Heart right ventricle (tissue), 16 donors: ENCODE measurements at places on chromosomes 16 and 17. TPM values are rescaled to one million over a fixed set of nuclear protein-coding genes. Genes with fewer than 3 reads are reported as not detected.

MEIOB gene
- not detected for total RNA-seq

CISD3 gene
- 62.0 TPM for total RNA-seq

AIPL1 gene
- total RNA-seq = not detected

TBKBP1 gene
- 15.5 TPM for total RNA-seq

PRAC2 gene
- not detected for total RNA-seq

HS3ST6 gene
- total RNA-seq = not detected

KRTAP9-7 gene
- not detected for total RNA-seq

PRR14 gene
- 23.9 TPM for total RNA-seq

ADGRG3 gene
- 0.75 TPM for total RNA-seq

DNA sequence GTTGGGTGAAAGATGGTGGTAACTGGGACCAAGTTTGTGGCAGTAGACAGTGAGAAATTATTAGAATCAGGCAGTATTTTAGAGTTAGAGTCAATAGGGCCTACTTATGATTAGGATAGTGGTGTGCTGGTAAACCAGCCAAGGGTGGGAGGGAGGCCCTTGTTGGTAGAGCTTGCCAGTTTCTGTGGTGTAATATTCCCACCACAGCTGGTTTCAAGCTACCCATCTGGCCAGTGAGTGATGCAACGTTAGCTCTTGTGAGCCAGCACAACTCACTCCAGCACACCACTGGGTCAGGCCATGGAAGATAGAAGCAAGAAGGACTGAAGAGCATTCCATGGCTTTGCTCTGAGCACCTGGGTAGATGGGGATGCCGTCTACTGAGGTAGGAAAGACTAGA, 34.9 kb downstream of the GNAO1 start:
- H3K27ac ChIP-seq = no peak overlapping the region
- no peaks in the 10 kb centered on the region for H3K27me3 ChIP-seq
- H3K4me1 ChIP-seq = peaks cover 4% of the 10 kb centered on the region
- no peak overlapping the region for H3K4me3 ChIP-seq

- no peaks in the 10 kb centered on the region for H3K36me3 ChIP-seq
- H3K27me3 ChIP-seq = no peaks in the 10 kb centered on the region
- no peaks in the 10 kb centered on the region for H3K4me1 ChIP-seq
Observed at GRCh38 chr16:5875416-5875815, 777.8 kb upstream of the EEF2KMT start.

DNA sequence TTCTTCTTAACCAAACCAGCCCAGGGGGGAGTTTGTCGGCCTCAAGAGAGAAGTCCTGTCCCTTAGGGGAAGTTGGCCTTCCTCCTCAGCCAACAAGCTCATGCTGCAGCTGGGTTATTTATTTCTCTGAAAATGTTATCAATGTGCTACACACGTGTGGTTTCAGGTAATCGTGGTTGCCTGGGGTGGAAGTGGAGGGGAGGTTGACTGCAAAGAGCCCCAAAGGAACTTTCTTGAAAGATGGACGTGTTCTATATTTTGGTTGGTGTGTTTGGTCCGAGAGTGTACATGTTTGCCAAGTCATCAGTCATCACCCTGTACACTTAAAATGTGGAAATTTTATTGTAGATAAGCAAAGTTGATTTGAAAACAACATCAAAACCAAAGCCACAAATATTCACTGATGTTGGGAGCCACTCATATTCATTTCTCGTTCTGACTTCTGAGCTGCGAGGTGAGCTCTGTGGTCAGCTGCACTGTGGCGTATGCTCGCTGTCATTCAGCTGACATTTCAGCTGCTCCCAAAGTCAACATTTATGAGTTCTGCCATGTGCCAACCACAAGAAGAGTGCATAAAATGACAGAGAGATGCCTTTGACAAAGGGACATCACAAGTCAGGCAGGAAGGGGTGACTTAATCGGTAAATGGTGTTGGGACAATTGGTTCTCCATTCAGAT, 26.5 kb upstream of the ADGRG1 start:
- DNase-seq = no peak
- no peaks in the 10 kb centered on the region for H3K4me1 ChIP-seq
- peaks cover 28% of the 10 kb centered on the region for H3K27me3 ChIP-seq
- no peak overlapping the region for H3K4me3 ChIP-seq

DNA sequence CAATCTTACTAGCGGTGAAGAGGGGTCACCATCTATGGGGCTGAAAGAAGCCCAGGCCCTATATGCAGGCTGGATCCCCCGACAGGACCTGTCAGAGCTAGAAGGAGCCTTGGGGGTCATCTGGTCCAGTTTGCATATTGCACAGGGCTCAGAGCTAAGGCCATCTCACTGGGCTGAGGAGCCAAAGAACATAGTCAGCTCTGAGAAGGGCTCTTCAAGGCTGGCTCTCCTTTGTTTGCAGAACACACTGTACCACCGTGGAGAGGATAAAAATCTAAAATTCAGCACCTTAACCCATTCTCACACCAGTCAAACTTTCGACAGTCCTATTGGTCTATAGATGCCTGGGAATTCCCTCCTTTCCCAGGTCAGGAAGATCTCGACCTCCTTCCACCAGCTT, 24.2 kb downstream of the WNT3 start:
- no peak overlapping the region for H3K27ac ChIP-seq
- no peaks in the 10 kb centered on the region for H3K36me3 ChIP-seq
- no peak overlapping the region for H3K4me3 ChIP-seq
- DNase-seq = no peak
- peaks cover 69% of the 10 kb centered on the region for H3K27me3 ChIP-seq
- H3K4me1 ChIP-seq = no peaks in the 10 kb centered on the region

GRCh38 chr16:61362585-61362984, 673.7 kb downstream of the CDH8 start:
- no peak overlapping the region for H3K27ac ChIP-seq
- H3K4me1 ChIP-seq = no peaks in the 10 kb centered on the region
- DNase-seq = no peak
- H3K4me3 ChIP-seq = no peak overlapping the region

GRCh38 chr17:379531-380465, 27.2 kb upstream of the RPH3AL start:
- H3K4me1 ChIP-seq = peaks cover 3% of the 10 kb centered on the region
- no peak for DNase-seq
- H3K27ac ChIP-seq = no peak overlapping the region
- no peaks in the 10 kb centered on the region for H3K36me3 ChIP-seq
- H3K4me3 ChIP-seq = no peak overlapping the region

- H3K4me1 ChIP-seq = peaks cover 22% of the 10 kb centered on the region
- no peak overlapping the region for H3K27ac ChIP-seq
- peak; percentile 13 for DNase-seq
- peaks cover 98% of the 10 kb centered on the region for H3K36me3 ChIP-seq
- H3K27me3 ChIP-seq = no peaks in the 10 kb centered on the region
Observed at GRCh38 chr17:4073983-4074830, 68.6 kb downstream of the ZZEF1 start.

DNA sequence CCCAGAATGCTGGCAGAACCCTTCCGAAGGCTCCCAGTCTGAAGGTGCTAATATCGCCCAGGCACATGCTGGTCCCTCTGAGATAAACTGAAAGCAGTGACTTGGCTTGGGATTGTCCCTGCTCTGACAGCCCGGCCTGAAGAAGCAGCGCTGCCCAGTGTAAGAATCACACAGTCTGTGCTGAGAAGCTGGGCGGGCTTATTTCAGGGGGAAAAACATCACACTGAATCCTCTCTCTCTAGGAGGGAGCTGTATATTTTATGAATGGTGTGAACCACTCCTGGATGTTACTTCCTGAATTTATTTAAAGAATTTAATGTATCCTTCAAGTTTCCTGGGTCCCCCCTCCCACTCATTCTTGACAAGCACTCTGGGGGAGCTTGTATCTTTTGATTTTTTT, 36.3 kb downstream of the GAS7 start:
- DNase-seq = no peak
- H3K27ac ChIP-seq = peak overlapping the region; percentile 26
- H3K36me3 ChIP-seq = no peaks in the 10 kb centered on the region

GRCh38 chr17:50768346-50768761, 1.0 kb upstream of the ANKRD40CL start:
- no peaks in the 10 kb centered on the region for H3K27me3 ChIP-seq
- no peak overlapping the region for H3K27ac ChIP-seq
- no peak for DNase-seq
- H3K4me1 ChIP-seq = peaks cover 9% of the 10 kb centered on the region
